ENCODE measurements at places on chromosomes 5 and 9. TPM values are rescaled to one million over a fixed set of nuclear protein-coding genes. Genes with fewer than 3 reads are reported as not detected.

NR4A3 gene
- total RNA-seq: under 0.01 TPM

PCDHGA7 gene
- total RNA-seq: 0.99 TPM

ADAMTSL1 gene
- total RNA-seq: 0.99 TPM

LCN10 gene
- total RNA-seq: not detected

ARAP3 gene
- 30.8 TPM for total RNA-seq

TIMD4 gene
- not detected for total RNA-seq

PHF24 gene
- total RNA-seq: not detected

CAMLG gene
- total RNA-seq: 32.5 TPM

FAM221B gene
- total RNA-seq: not detected

POU5F2 gene
- total RNA-seq: 0.22 TPM

IFNE gene
- not detected for total RNA-seq

PRDM9 gene
- not detected for total RNA-seq

PLEKHG4B gene
- total RNA-seq: under 0.01 TPM

INPP5E gene
- total RNA-seq: 4.0 TPM

SH3TC2 gene
- total RNA-seq: 15.0 TPM

SYK gene
- total RNA-seq: not detected

CARD9 gene
- total RNA-seq: under 0.01 TPM

FOXD4L6 gene
- total RNA-seq: under 0.01 TPM

MSMP gene
- total RNA-seq: 60.9 TPM

IGIP gene
- 2.0 TPM for total RNA-seq

LMX1B gene
- not detected for total RNA-seq

CTXN3 gene
- total RNA-seq: not detected

C8G gene
- 0.60 TPM for total RNA-seq

SPINK4 gene
- not detected for total RNA-seq

AHRR gene
- 1.4 TPM for total RNA-seq

ANKRD34B gene
- total RNA-seq: not detected

NHP2 gene
- 106 TPM for total RNA-seq

SLC1A3 gene
- total RNA-seq: 0.22 TPM

PDGFRB gene
- total RNA-seq: 9.5 TPM

BRINP1 gene
- under 0.01 TPM for total RNA-seq

SH3RF2 gene
- total RNA-seq: 0.22 TPM

ARL14EPL gene
- total RNA-seq: under 0.01 TPM

ZBTB34 gene
- 9.1 TPM for total RNA-seq

MYOT gene
- not detected for total RNA-seq

GDF9 gene
- not detected for total RNA-seq

SMIM33 gene
- not detected for total RNA-seq

CTSV gene
- 0.20 TPM for total RNA-seq

PCDHGC4 gene
- 0.79 TPM for total RNA-seq

WNT8A gene
- total RNA-seq: not detected

CBY3 gene
- not detected for total RNA-seq

PELO gene
- 23.3 TPM for total RNA-seq

FAM169A gene
- total RNA-seq: 1.3 TPM

ADGRD2 gene
- total RNA-seq: not detected

SELENOP gene
- 51.4 TPM for total RNA-seq

DND1 gene
- 0.22 TPM for total RNA-seq

CDKN2B gene
- 1.4 TPM for total RNA-seq
